Panc1 (cell line): ENCODE measurements at places on chromosomes 6 and 20.

DNA sequence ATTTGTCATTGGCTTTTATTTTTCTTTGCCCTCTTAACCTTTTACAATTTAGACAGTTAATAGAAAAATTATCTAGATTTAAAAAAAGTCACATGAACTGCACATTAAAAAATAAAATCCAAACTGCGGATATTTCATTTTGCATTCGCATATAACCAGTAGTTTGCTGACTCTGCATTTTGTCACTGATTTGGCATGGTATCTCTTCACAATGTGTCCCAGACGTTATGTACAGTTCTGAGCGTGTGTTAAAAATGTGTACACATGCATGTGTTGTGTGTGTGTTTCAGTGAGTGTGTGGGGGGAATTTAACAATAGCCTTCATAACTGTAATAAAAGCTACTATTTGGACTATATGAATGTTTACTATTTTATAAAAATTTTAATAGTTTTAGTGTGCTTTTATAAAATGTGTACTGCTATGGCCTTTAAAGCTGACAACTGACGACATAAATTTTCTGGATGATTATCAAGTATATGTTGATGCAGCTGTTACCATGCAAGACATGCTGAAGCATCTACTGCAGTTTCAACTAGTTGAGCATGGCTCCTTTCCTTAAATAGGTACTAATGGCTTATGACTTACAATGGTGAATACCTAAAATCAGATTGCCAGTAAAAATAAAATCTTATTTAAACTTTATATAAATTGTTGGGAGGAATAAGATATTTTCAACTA is 67.7 kb downstream of the HMGCLL1 start:
- no peak for DNase-seq

- DNase-seq = no peak
Observed at GRCh38 chr6:37039958-37040357, 34.5 kb downstream of the FGD2 start.

- no peak for DNase-seq
Observed at GRCh38 chr6:157020398-157020797, 243.2 kb downstream of the ARID1B start.

DNA sequence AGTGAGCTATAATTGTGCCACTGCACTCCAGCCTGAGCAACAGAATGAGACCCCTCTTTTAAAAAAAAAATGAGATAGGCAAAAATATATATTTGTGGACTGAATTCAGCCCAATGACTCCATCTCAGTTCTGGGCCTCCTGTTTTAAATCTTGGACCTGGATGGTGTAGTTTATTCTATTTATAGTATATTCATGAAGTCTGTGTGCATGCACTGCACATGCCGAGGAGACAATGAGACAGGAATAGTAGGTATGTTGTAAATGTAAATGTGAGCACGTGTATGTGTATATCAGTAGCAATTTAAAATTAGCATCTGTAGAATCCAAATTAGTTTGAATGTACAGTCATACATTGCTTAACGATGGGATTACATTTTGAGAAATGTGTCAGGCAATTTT is 91.0 kb downstream of the TBC1D7 start:
- no peak for DNase-seq

DNA sequence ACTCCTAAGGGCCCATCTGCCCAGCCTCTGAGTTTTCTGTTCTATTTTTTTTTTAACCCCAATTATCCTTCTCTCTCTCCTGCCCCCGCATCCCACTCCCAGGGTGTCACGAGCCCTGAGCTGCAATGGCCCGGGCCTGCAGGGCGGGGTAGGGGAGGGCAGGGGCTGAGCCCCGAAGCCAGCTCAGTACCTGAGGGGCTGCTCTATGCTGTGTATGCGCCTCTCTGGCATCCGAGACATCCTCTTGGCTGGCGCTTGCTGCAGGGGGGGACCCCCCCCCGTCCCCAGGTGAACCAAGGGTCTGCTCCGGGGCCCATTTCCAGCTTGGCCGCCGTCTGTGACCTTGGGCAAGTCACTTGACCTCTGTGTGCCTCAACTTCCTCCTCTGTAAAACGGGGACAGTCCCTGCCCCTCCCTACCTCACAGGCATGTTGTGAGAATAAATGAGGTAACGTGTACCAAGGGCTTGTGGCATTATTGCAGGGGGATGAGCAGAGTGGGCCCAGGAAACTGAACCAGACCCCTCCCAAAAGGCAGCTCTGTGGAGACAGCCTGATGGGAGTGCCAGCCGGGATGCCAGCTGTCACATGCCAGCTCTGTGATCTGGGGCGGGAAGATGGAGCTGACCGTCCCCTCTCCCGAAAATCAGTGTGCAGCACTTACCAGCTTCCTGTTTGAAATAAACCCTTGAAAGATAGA is 13.0 kb upstream of the MYL9 start:
- no peak for DNase-seq

- no peak for DNase-seq
Observed at GRCh38 chr6:75481936-75482593, 11.5 kb downstream of the FILIP1 start.

DNA sequence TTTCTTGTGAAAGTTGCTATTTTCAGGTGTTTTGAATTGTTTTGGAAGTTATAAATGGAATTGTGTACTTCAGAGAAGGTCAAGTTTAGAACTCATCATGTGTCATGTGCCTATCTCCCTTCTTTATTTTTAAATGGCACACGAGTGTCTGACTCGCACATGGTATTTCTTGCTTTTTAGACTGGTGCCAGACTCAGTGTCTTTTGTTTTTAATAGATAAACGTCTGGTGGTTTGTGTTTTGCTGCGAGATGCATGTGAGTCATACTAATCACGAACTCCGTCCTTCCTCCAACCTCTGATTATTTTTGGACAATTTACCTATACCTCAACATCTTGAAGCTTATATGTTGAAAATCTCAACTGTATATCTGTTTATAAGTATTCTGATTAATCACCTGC is 292.1 kb downstream of the CDKAL1 start:
- DNase-seq = no peak

DNA sequence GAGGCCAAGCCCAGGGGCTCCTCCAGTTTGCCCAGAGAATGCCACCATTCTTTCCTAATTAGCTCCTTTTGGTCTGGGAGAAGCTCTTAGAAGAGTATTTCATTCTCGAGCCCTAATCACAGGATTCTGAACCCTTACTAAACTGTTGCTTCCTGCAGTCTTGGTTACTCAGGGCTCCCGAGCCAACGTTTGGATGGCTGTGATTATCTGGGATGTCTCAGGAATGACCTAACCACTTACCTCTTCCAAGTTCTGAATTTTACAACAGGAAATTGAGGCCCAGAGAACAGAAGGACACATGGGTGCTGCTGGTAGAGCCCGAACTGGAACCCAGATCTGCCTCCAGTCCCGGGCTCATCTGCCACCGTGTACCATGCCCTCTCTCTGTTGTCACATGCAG is 22.2 kb upstream of the PNPLA1 start:
- DNase-seq = no peak

DNA sequence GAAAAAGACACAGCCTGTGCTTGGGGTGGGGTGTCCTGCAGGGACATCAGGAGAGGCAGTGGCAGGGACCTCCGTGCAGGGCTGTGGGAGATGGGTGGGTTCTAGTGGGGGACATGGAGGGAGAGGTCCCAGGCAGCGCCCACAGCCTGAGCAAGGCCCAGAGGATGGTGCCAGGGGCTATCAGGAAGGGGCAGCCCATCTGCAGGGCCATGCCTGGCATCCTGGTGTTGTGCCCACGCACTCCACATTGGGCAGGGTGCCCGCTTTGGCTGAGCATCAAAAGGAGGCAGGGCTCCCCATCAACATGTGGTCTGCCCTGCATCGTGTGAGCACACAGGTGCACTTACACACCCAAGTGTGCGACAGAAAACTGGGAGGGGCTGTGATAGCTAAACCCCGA is 184.3 kb upstream of the SNX9 start:
- no peak for DNase-seq

DNA sequence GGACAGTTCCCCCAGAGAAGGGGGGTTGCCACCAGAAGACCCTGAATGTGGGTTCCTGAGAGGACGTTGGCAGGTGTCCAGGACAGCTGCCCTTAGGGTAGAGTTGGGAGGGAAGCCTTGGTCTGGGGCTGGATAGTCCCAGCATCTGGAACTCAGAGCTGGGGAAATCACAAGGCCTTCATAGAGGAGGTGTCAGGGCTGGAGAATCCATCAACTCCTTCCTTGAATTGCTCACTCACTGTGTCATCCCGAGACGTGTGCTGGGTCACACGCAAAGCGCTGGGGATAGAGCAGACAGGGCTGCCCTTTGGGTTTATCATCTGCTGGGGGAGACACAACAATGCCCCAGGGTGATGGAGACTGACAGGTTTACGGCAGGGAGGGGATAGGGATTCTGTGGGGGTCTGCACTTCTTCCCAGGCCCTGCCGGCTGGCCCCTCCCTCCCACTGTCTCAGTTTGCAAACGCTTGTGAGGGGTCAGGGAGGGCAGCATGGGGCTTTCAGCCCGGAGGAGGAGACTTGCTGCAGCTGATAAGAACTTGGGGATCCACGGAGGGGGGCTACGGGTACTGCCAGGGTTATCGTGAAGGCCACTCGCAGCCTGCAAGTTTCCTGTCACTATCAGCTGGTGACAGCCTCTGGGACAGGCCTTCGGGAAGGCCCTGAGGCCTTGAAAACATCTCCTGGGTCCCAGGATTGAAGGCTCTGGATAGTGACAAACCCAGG is 18.6 kb downstream of the RBM38 start:
- no peak for DNase-seq

DNA sequence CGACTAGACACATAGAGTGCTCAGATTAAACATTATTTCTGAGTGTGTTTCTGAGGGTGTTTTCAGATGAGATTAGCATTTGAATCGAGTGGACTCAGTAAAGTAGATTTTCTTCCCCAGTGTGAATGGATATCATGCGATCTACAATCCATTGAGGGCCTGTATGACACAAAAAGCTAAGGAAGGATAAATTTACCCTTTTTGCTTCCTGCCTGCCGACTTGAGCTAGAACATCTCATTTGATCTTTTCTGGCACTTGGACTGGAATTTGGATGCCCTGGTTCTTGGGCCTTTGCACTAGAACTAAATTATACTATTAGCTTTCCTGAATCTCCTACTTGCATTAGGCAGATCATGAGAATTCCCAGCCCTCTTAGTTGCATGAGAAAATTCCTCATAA is 675.8 kb downstream of the DOK5 start:
- no peak for DNase-seq

GRCh38 chr6:131058236-131058635 is 4.8 kb downstream of the EPB41L2 start:
- DNase-seq = no peak

DNA sequence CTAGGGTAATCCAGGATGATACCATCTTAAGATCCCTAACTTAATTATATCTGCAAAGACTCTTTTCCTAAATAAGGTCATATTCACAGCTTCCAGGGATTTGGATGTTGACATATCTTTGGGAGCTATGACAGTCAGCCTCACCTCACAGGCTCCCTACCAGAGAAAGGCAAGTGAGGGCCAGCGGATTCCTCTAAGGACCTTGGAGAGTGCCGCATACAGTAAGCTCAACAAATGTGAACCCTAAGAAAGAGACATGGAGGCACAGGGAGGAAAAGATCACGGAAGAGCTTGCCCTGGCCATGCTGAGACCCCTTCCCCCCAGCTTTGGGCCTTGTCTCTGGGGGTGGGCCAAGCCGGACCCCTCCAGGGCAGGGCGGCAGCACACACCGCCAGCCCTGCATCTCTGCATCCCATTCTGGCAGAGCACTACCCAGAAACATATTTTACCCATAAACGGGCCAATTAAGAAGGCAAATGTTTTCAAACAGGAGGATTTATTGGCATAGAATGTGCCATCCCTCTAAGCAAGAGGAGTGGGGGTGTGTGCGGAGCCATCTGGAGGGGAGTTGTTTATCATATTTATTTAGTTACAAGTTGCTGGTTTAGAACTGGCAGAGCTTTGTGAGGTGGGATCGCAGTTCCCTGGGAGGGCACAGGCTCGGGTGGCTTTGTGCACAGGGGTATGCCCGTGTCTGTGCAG is 55.4 kb downstream of the CHMP4B start:
- no peak for DNase-seq

- DNase-seq = no peak
Observed at GRCh38 chr6:128271527-128271926, 248.9 kb downstream of the PTPRK start.

DNA sequence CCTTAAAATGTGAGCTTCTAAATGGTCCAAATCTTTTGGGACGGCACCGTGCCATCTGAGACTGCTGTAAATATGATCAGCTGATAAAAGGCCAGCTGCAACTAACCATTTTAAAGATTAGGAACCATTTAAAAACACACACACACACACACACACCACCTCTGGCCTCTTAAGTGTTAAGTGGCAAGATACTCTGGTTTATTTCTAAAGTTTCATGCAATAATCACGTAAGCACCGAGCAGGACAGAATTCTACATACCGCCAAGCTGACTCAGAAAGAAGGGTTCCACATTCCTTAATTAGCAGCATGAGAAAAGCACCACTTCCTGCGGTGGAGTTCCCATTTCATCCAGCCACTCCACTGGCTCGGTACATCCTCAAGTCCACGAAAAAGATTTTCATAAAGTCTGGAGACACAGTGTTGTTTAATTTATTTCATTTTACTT is 17.8 kb upstream of the ZNF217 start:
- peak; percentile 90 for DNase-seq

DNA sequence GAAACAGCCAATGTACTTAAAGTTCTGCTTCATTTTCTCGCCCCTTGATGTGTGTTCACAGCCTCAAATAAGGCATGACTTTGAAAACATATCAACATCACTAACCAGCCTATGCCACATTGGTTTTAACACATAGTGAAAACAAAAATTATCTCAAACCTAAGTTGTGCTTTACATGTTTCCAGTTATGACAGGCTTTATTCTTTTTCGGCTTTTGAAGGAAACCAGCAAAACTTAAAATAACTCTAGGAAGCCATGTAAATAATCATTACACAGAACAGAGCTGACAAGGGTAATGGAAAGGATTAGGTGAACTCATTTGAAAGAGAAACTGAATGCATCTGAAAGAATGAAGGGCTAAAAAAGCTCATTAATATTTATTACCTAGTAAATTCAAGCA is 42.1 kb downstream of the BMP5 start:
- DNase-seq = no peak

DNA sequence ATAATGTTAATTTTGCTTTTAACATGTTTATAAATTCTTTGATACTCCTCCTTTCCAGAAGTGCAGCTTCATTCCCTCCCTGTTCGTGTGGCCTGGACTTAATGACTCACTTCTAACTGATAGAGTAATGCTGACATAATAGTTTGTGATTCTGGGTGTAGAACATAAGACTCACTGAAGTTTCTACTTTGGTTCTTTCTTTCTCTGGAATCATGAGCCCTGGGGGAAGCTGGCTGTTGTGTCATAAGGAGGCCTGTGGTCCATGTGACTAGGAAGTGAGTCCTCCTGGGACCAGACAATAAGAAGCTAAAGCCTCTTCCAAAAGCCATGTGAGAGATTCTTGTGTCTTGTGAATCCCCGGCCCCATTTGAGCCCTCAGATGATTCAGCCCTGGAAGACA is 30.5 kb upstream of the HLA-G start:
- DNase-seq = no peak

- DNase-seq = no peak
Observed at GRCh38 chr6:16179063-16179462, 50.2 kb downstream of the MYLIP start.
